ENCODE measurements at places on chromosomes 4 and X.

GRCh38 chr4:168383510-168383909 is 65.0 kb upstream of the DDX60 start:
- no peak for DNase-seq

DNA sequence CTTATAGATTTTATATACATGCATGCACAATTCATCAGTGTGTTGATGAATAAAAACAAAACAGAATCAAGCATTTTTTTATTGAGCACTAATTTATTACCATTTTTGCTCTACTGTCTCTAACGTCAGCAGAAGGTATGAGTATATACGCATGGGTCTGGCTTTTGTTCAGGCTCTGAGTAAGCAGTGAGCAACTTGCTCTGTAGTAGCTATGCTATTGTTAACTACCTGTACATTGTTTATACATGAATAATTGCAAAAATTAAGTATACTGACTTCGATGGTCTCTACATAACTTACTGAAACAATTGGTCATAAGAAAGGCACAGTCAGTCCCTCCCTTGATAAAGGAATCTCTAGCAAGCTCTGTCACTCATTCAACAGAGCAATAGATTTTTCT is 122.9 kb downstream of the RS1 start:
- no peak for DNase-seq

DNA sequence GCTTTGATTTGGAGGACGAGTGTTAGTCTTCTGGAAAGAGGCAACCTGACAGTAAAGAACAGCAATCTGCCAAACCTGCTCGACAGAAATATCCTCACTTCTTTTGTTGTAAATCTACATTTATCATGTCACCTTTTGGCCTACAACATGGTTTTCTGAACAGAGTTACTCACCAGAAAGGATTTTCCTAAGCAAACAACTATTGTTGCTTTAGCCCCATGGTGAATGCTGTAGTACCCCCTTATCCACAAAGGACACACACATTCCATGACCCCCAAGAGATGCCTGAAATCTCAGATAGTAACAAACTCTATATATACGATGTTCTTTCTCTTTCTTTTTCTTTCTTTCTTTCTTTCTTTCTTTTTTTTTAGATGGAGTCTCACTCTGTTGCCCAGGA is 42.7 kb downstream of the TMEM150C start:
- no peak for DNase-seq

DNA sequence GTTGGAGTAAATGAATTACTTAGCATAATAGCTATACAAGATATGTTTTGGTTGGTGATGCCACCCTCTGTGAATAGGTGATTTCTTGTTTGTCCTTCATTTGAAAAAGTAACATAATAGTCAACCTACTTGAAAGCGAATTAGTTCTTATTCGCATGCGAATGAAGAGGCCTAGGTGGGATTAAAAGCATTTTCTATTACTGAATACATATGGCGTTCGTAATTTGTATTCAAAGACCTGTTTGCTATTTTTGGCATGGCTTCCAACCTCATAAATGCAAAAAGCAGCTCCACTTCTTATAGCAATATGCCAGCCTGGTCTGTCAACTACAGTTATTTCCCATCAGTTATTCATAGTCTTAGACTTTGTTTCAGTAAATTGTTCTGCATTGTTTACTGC is 261.3 kb downstream of the TENM3 start:
- no peak for DNase-seq

DNA sequence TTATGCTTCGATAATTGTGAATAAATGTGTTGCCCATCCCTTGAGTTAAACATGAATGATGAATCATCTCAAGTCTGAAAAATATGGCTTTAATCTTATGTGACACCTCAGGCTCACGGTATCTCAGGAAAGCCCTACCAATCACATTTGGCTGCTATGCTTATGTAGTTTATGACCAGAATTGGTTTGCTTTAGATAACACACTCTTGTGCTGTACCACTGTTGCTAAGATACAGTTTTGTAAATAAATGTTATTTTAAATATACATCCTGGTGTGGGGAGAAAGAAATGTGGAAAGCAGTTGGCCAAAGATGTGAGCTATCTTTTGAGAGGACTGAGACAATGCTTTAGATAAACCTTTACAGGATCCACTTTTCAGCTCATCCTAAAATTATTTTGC is 63.2 kb downstream of the NPY1R start:
- no peak for DNase-seq

GRCh38 chr4:42248972-42249371 is 96.5 kb upstream of the BEND4 start:
- DNase-seq = no peak

- DNase-seq = peak; percentile 93
Measured at GRCh38 chrX:12949927-12950656, 24.8 kb upstream of the TMSB4X start.

DNA sequence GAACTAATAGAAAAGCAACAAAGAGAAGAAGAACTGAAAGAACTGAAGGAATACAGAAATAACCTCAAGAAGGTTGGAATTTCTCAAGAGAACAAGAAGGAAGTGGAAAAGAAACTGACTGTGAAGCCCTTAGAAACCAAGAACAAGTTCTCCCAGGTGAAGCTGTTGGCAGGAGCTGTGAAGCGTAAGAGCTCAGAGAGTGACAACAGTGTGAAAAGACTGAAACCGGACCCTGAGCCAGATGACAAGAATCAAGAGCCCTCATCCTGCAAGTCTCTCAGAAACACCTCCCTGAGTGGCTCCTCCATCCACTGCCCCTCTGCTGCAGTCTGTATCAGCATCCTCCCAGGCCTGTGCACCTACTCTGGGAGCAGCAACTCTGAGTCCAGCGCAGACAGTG is 8.4 kb upstream of the FHDC1 start:
- no peak for DNase-seq

- no peak for DNase-seq
Measured at GRCh38 chrX:9825129-9825790, 39.0 kb downstream of the SHROOM2 start.

- no peak for DNase-seq
Measured at GRCh38 chrX:3129256-3129655, 88.0 kb downstream of the ARSF start.

DNA sequence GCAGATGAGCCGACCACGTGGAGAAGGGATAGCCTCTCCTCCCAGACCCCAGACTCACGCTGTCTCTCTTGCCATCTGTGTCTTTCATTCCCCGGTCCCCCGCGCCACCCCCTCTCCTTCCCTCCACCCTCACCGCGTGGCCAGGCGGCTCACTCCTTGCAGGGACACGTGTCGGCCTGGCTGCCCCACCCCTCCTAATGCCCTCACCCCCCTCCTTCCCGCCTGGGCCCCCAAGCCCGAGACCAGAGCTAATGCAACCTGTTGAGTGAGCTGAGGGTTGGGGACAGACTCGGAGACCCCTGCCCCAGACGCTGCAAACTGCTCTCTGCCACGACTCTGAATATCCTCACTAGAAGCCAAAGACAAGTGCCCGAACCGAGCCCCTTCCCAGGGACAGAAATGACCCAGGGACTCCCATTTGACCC is 1.8 kb downstream of the SLC38A5 start:
- no peak for DNase-seq

GRCh38 chr4:22187203-22187820 is 238.7 kb upstream of the KCNIP4 start:
- no peak for DNase-seq

- DNase-seq = no peak
Measured at GRCh38 chr4:124288706-124289486, 423.6 kb downstream of the ANKRD50 start.

DNA sequence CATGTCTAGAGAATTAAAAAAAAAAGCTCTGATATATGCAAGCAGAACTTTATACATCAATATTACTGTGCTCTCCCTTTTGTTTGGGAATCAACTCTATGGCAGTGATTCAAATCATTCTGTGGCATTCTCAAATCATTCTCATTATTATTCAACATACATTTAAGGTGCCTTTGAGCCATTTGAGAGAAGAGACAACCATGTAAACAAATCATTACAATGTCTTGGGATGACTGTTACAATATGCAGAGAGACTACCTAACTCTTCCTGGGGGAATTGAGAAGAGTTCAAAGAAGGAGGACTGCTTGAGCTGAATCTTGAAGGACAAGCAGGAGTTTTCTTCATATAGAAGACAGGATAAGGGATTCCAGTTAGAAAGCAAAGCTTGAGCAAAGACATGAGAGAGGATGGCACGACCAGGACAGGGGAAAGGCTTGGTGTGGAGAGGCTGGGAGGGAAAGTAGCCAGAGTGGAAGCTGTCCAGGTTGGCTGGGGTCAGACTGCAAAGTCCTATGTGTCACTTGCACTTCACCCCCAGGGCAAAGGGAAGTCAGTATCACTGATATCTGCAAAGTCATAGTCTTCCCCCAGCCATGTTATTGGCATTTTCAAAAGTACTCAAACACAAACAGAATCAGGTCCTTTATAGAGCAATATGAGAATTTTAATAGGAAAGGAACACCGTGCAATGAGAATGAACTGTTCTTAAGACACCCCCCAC is 9.0 kb downstream of the SEC24D start:
- DNase-seq = no peak

DNA sequence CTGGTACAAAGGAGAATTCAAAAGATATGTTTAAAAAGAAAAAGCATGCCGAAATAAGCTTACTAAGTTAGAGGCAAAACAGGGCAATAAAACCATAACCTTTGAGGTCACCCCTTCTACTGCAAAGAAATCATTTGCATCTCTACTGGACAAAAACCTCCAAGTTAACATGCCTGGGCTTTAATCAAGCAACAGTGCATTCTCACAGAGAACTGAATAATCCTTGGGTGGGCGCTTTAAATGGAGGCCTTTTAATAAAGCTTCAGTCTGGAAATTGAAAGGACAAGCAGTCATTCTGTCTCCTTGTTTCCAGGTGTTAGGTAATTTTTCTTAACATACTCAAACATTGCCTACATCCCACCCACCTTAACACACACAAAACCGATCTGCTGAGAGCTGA is 34.6 kb upstream of the SMS start:
- DNase-seq = no peak

GRCh38 chr4:136281889-136282288 is 1250.4 kb downstream of the PCDH18 start:
- no peak for DNase-seq

- DNase-seq = no peak
Measured at GRCh38 chr4:4506961-4507360, 34.9 kb downstream of the STX18 start.

GRCh38 chr4:153465615-153466080 is 512 bp upstream of the TMEM131L start:
- DNase-seq = peak; percentile 39

GRCh38 chrX:39619182-39620009 is 478.4 kb downstream of the BCOR start:
- DNase-seq = no peak

DNA sequence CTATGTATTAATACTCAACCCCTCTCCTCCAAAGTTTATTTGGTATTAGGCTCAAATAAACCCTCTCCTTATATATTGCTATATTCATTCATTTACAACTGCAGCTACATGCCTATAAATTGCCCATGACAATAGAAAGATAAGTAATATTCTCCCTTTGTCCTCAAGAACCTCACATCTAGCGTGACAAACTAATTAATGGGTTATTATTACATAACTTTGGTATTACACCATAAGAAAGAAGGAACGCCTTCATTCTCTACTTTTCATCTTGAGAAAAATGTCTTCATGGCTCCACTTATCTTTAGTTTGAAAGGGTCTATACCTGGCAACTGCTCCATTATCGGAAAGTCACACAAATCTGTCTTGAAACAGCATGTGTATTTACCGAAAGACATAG is 157.7 kb upstream of the RASGEF1B start:
- DNase-seq = no peak

- DNase-seq = no peak
Measured at GRCh38 chr4:186634591-186635128, 79.3 kb upstream of the MTNR1A start.

- no peak for DNase-seq
Measured at GRCh38 chr4:106454581-106454980, 86.0 kb upstream of the GIMD1 start.

GRCh38 chr4:59770601-59771264 is 1429.4 kb upstream of the ADGRL3 start:
- DNase-seq = no peak

- no peak for DNase-seq
Measured at GRCh38 chr4:105666693-105667092, 41.8 kb downstream of the INTS12 start.

DNA sequence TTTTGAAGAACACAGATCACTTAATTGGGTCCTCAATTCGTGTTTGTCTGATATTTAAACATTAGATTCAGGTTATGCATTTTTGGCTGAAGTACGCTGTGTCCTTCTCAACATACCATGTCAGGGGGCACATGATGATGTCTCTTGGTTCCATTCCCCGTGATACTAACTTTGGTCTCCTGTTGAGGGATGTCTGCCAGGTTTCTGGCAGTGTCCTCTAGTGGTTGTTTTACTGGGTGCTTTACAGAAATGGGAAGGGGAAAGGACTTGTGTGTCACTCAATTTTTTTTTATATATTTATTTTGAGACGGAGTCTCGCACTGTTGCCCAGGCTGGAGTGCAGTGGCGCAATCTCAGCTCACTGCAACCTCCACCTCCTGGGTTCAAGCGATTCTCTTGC is 58.2 kb downstream of the WWC2 start:
- DNase-seq = no peak

DNA sequence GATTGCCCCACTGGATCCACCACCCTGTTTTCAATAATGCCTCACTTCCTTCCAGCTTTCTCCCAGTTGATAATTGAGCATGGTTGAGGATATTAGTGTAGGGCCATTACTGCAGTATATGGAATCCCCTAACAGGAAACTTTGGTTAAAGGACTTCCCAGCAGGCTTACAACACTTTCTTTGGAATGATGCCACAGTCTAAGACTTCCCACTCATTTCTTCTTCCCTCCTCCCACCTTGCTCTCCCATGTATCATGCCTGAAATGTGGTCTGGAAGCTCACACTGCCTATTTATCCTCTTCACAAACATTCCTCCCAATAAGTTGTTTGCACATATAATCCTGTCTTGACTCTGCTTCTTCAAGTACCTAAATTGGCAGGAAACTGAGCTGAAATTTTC is 863.3 kb downstream of the CENPC start:
- no peak for DNase-seq

GRCh38 chrX:19627081-19627480 is 111.8 kb upstream of the MAP3K15 start:
- no peak for DNase-seq

DNA sequence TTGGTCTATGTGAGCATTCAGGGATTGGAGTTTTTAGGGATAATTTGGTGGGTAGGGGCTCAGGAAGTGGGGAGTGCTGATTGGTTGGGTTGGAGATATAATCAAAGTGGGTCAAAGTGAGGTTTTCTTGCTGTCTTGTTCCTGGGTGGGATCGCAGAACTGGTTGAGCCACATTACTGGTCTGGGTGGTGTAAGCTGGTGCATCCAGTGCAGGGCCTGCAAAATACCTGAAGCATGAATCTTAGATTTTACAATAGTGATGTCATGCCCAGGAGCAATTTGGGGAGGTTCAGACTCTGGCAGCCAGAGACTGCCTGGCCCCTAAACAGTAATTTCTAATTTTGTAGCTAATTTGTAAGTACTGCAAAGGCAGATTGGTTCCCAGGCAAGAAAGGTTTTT is 665.6 kb upstream of the PRKX start:
- DNase-seq = no peak

- no peak for DNase-seq
Measured at GRCh38 chrX:2228536-2228935, 272.2 kb downstream of the DHRSX start.

- DNase-seq = peak; percentile 34
Measured at GRCh38 chr4:38189445-38189844, 229.2 kb downstream of the PTTG2 start.
